Colonic mucosa (tissue), 4 donors: ENCODE measurements at places on chromosomes 6 and 20.
A peak's percentile ranks its signal among the peaks of the same experiment; 100 is the strongest.

DNA sequence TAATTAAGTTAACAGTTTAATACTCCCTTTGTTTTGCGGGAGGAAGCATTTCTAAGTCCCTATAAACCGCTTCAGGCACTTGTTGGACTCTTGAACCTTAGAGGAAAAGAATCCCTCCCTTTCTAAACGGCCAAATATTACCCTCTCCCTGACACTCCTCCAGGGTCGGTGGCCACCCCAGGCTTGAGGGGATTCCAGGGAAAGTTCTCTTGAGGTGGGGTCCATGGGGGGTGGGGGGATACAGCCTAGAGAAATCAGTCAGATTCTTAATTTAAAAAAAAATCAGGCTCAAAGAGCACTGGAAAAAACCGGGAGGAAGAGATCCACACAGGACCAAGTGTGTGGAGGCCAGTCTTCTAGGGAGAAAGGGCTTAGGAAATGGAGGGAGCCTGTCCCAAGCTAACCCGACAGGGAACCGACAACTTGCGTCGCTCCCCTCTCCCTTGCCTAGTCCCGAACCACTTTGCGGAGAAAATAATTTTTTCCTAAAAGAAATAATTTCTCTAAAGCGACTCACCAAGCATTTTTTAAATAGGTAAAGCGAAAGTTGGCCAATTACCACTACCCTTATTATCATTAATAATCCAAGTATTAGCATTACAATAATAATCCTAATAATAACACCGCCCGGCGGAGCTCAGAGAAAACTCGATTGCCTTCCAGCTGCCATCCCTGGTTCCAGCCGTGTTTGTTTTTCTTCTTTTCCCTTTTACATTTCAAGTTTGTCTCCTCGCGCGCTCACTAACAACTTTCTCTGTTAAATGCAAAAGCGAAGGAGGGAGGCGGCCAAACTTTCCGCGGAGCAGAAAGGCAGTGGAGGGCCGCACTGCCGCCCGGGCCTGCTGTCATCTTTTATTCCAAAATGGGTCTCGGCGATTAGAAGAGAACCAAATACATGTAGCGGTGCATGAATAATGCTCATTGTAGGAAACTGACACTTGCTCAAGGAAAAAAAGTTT is 4.8 kb downstream of the NR2E1 start:
- DNase-seq: no peak

DNA sequence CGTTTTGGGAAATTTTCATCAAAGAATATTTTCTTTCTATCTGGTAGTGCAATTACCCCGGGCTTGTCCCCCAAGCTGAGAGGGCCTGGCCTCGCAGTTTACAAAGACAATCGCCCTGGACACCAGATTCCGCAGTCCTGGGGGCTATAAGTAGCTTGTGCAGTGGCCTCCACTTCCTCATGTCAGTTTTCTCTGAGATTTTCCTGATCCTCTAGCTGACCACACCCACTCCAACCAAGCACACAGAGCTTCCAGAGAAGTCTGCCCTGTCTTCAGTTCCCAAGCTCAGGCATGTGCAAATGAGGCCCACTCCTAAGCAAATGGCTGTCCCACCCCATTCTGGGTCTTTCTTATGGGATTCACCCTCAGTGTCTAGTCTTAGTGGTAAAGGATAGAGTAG is 245.3 kb downstream of the MAFB start:
- DNase-seq: no peak

GRCh38 chr20:40563296-40563950 is 125.6 kb downstream of the MAFB start:
- peak; percentile 95 for DNase-seq

DNA sequence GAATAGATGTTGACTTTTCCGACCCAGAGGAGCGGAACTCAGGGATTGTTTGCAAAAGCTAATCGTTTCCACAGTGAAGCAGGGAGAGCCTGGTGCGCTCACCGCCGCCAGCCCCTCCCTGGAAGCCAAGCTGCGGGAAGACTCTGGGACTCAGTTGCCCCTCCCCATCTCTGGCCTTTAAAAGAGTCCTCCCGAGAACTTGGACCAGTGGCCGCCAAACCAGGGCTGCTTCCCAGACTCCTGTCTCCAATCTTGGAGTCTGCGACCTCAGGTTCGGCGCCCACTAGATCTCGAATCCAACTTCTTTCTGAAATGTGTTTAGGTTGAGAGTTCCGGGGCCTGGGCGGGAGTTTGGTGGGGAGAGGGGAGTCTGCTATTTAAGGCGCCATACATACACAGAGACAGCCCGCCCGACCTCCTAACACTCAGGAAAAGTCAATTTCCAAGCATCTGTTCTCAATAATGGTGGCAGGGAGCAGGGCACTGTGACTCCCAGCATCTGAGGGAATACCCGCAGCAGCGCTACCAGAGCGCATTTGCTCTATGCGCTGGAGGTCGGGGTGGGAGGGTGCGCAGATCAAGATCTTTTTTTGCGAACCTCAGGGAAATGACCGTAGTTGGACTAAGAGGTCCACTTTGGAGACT is 800 bp upstream of the GRIK2 start:
- no peak for DNase-seq

- DNase-seq: no peak
Measured at GRCh38 chr6:7866526-7866925, 44.1 kb downstream of the TXNDC5 start.
